Hair follicular keratinocyte (primary cell): ENCODE measurements at places on chromosomes 1 and 21. TPM values are rescaled to one million over a fixed set of nuclear protein-coding genes. Genes with fewer than 3 reads are reported as not detected.

Gene DENND2D
- 22.6 and 22.7 TPM in 2 replicates for total RNA-seq

Gene OR14A16
- total RNA-seq: not detected in 2 replicates

Gene BEST4
- total RNA-seq: 0.16 TPM in 1 of 2 replicates, not detected in the other

Gene CERS2
- total RNA-seq: 111 and 112 TPM in 2 replicates

Gene MRPL9
- 79.4 and 95.0 TPM in 2 replicates for total RNA-seq

Gene VWA1
- total RNA-seq: 7.6 and 12.5 TPM in 2 replicates

Gene ZFP69
- 4.8 and 5.3 TPM in 2 replicates for total RNA-seq

Gene OR2T35
- total RNA-seq: not detected in 2 replicates

Gene EIF4G3
- 24.4 and 28.0 TPM in 2 replicates for total RNA-seq

Gene ZFP69B
- 2.1 and 3.6 TPM in 2 replicates for total RNA-seq

Gene SLC45A1
- total RNA-seq: 0.16 TPM in 1 of 2 replicates, not detected in the other

Gene IL22RA1
- total RNA-seq: 2.3 and 2.4 TPM in 2 replicates

Gene TRMT13
- 3.4 and 10.4 TPM in 2 replicates for total RNA-seq

Gene INAVA
- 40.7 and 63.9 TPM in 2 replicates for total RNA-seq

Gene PBX1
- total RNA-seq: 0.53 and 0.86 TPM in 2 replicates

Gene NR1I3
- not detected in 2 replicates for total RNA-seq

Gene ATF3
- total RNA-seq: 1.6 and 2.0 TPM in 2 replicates

Gene MCOLN2
- total RNA-seq: 2.0 and 2.9 TPM in 2 replicates

Gene DEPDC1
- total RNA-seq: 7.5 and 21.8 TPM in 2 replicates

Gene CADM3
- total RNA-seq: not detected in 2 replicates

Gene RPS6KA1
- 138 and 150 TPM in 2 replicates for total RNA-seq

Gene AMY2B
- 0.34 and 0.86 TPM in 2 replicates for total RNA-seq

Gene CHIT1
- not detected in 2 replicates for total RNA-seq

Gene DMBX1
- not detected in 2 replicates for total RNA-seq

Gene OLIG2
- not detected in 2 replicates for total RNA-seq

Gene EFCAB14
- total RNA-seq: 50.1 and 55.3 TPM in 2 replicates

Gene RNU1-2
- under 0.01 TPM in 2 replicates for total RNA-seq

Gene MTHFR
- 13.3 and 19.4 TPM in 2 replicates for total RNA-seq

Gene GRIK1
- total RNA-seq: not detected in 2 replicates

Gene DLGAP3
- total RNA-seq: not detected in 2 replicates

Gene TBCE
- 24.5 and 30.8 TPM in 2 replicates for total RNA-seq

Gene PTPN22
- total RNA-seq: 0.23 and 0.39 TPM in 2 replicates

Gene ZNF697
- total RNA-seq: 7.2 and 8.9 TPM in 2 replicates

Gene VSIG8
- not detected in 2 replicates for total RNA-seq
